ENCODE measurements at places on chromosomes 1 and 21. TPM values are rescaled to one million over a fixed set of nuclear protein-coding genes. Genes with fewer than 3 reads are reported as not detected.

Gene KCNE2
- total RNA-seq, result not detected

Gene ADAM30
- not detected for total RNA-seq

Gene AMY2A
- total RNA-seq, result not detected

Gene SGIP1
- not detected for total RNA-seq

Gene TP73
- total RNA-seq, result 1.4 TPM
